ENCODE measurements at places on chromosomes 1 and 21.
A peak's percentile ranks its signal among the peaks of the same experiment; 100 is the strongest.

DNA sequence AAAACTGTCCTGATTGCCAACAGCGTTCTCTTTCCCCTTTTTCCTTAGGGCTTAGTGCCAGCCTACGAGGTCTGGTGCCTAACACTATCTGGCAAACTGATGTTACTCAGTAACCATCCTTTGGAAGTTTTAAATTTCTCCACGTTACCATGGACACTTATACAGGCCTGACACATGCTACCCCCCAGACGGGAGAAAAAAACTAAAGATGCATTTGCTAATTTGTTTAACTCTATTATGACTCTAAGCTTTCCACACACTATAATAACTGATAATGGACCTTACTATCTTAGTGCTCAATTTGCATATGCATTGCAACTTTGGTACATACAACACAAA lies 36.8 kb downstream of the CLCA1 start:
- DNase-seq: no peak

GRCh38 chr1:235746245-235746644 lies 96.7 kb upstream of the GNG4 start:
- DNase-seq: no peak

DNA sequence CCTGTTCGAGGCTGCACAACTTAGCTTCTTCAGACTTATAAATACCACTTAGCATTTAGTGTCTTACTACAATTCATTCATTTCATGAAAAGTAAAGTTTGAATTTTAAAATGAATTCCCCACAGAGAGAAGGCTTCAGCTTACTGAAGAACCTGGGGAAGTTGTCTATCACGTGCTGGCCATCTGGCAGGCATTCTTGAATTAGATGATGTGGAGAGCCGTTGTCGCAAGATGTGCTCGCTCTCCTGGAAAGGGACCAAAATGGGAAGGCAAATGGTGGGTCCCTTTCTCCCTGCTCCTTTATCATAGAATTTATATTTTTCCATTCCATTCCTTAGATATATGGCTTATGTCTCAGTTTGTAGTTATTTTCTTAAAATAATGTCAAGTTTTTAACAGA lies 90.5 kb downstream of the CD247 start:
- DNase-seq: no peak

DNA sequence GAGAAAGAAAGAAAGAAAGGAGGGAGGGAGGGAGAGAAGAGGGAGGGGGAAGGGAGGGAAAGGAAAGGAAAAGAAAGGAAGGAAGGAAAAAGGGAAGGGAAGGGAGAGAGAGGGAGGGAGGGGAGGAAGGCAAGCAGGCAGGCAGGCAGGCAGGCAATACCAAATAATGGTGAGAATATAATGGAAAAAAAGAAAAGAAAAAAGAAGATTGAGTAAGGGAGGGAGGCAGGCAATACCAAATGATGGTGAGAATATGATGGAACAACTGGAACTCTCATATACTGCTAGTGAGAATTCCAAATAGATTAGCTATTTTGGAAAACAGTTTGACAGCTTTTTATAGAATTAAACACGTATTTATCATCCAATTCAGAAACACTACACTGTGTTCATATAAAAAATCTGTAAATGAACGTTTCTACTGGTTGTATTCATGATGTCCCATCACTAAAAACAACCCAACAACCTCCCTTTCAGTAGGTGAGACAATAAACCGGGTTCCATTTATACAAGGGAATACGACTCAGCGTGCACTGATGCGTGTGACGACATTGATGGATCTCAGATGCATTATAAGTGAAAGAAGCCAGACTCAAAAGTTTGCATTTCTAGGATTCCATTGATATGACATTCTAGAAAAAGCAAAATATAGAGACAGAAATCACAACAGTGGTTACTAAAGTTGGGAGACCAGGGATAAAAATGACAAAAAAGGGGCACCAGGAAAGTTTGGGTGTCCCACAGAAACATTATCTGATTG lies 226.4 kb downstream of the DSCAM start:
- DNase-seq: no peak

DNA sequence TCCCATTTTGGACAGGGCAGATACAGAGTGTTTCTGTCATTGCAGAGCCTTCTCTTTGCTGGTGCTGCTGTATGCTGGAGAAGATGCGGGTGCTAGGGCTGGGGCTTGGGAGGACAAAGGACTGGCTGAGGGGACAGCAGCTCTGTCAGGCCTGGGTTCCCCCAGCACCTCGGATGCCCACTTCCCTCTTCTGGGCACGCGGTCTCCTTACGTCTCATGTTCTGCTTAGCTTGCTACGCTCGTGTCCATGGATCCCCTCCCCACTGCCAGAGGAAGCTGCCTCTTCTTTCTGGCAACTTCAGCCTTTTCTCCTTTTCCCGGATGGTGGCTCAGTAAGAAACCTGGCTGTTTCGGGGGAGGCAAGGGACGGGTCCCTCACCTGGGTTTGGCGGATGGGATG lies 75.7 kb downstream of the ARHGEF10L start:
- no peak for DNase-seq

- DNase-seq: no peak
These were observed 97.2 kb downstream of the SIM2 start for GRCh38 chr21:36796070-36796469.

- DNase-seq: no peak
These were observed 558.9 kb upstream of the ADAMTS5 start for GRCh38 chr21:27525780-27526179.

GRCh38 chr1:99557546-99558202 lies 88.2 kb upstream of the PALMD start:
- DNase-seq: no peak

GRCh38 chr1:147052677-147053076 lies 114.6 kb downstream of the NBPF12 start:
- no peak for DNase-seq

- DNase-seq: no peak
These were observed 43.0 kb upstream of the TRABD2B start for GRCh38 chr1:48040154-48040553.

DNA sequence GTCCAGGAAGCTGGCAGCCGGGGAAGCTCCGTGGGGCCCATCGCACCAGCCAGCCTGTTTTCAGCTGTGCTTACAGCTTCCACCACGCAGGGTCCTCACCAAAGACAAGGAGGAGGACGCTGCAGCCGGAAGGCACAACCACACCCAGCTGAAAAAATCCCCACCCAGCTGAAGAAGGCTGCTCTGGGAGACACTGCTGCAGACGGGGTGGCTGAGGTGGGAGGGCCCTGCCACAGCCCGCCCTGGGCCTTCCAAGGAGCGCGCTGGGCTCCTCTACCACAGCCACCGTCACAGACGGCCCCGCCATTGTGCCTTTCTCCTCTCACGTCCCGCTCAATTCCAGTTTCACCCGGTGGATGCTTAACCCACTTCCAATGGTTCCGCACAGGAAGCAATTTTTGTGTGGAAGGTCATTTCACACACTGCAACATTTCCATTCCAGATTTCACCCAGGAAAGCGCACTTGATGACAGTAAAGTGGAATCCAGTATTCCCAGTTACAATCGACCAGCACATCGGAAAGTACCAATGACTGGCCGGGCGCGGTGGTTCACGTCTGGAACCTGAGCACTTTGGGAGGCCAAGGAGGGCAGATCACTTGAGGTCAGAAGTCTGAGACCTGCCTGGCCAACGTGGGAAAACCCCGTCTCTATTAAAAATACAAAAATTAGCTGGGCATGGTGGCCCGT lies 47.9 kb downstream of the NPHP4 start:
- DNase-seq: peak; percentile 18

DNA sequence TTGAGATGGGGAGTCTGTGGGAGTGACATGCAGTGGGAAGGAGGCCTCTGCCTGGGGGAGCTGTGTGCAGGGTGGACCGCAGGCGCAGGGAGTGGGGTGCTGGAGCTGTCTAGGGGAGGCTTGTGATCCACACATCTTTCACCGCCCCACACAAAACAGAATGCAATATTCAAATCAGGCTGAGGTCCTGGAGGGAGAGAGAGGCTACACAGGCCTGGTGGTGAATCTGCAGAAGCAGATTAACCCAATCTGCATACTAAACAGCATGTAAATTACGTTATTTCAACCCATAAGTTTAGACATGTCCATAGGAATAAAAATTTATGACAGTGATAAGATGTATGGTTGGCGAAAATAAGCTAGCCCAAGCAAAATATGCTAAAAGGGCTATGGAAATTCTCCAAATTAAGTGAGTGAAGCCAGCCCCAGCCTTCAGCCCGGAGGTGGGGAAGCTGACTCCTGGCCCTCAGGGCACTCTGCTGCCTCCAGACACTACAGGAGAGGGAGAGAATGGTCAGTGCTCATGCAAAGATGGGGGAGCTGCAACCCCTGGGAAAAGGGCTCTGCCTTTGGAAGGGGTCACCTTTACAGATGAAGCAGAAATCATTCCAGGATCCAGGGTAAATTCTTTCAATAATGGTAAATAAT lies 156.2 kb upstream of the CTTNBP2NL start:
- DNase-seq: no peak

DNA sequence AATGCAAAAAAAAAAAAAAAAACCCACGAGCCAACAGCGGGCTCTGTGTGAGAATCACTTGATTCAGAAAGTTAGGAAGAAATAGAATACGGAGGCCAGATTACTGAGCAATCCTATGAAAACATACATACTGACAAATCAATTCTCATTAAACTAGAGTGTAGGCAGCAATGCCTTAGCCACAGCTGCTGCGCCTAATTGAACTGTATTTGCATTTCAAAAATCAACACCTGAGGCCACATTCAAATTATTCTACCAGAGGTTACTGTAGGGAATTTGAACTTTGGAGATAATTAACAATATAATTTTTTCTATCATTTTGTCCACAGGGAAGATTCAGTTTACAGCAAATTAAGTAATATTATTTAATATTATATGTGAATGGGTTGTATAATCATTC lies 138.4 kb upstream of the PLD5 start:
- no peak for DNase-seq

Measured in H9 (cell line).